ENCODE measurements at places on chromosomes 16 and 17. TPM values are rescaled to one million over a fixed set of nuclear protein-coding genes. Genes with fewer than 3 reads are reported as not detected.

The SOX8 gene
- total RNA-seq = 5.7 TPM

GRCh38 chr17:1391577-1391976 is 8.4 kb downstream of the YWHAE start:
- no peak for DNase-seq

DNA sequence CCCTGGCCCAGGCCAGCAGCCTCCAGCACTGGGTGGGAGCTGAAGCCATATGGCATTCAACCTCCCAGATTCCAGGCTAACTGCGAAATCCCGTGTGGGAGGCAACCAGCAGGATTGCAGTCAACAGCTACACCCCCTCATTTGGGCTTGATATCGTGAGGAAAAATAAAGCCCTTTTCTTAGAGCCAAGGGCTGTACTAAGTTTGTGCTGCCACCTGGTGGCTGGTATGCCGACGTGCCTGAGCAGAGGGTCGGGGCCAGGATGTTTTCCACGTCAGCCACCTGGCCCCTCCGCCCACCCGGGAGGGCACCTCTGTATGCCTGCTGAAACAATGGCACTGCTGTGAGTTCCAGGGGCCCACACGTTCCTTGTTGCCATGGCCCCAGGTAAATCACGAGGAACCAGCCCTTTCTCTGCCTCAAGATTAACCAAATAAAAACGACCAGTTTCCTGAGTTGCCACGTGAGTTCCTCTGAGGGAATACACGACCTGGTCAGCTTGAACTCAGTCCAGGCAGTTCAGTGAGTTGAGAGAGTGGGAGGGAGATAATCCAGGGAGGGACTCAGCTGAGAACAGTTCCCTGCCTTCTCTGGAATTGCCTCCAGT is 9.0 kb downstream of the TMEM98 start:
- peak; percentile 52 for DNase-seq

DNA sequence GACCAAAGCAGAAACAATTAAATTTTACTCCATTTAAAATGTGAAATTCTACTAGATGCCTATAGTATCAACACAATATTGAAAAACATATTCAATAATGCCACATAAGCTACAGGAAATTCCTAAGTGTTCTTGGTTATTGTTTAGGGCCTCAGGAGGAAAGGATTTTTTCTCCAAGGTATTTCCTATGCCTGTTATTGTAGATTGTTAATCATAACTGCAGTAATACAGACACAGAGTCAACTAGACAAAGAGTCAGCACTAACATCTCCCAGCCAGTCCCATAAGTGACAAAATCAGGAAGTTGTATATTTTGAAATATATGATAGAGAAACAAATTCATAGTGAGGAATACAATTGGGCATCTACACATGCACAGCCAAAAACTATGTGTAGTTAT is 782.7 kb upstream of the KIF2B start:
- DNase-seq = no peak

DNA sequence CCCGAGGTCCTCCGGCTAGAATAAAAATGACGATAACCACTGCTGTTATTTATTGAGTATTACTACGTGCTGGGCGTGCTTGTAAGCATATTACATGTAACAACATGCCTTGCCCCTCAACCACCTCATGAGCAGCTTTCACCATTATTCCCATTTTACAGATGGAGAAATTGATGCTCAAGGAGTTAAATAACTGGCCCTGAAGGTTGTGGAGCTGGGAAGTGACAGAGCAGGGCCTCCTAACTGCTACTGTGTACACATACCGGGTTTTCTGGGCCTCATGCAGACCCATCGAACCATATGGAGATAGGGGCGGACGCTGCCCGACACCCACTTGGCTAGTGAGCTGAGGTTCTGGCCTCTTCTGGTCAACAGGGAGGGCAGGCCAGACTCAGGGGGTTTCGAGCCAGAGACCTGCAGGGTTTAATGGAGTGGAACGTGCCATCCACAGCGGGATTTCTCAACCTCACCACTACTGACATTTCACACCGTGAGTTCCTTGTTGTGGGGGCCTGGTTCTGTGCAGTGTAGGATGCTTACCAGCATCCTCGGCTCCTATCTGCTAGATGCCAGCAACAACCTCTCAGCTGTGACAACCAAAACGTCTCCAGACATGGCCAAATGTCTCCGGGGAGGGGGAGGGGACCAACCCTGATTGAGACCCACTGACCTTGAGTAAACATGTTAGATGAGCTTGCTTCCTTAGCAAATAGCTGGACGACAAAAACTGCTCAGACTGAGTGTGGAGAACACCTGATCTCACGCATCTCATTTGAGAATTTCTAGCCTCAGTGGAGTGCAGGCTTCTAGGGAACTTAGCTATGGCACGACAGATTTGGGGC is 432.0 kb downstream of the SLC39A11 start:
- DNase-seq = no peak

The NAGS gene
- 1.6 TPM for total RNA-seq
